Skin of body (tissue), 3 donors: ENCODE measurements at places on chromosomes 16 and 17. TPM values are rescaled to one million over a fixed set of nuclear protein-coding genes. Genes with fewer than 3 reads are reported as not detected.
A peak's percentile ranks its signal among the peaks of the same experiment; 100 is the strongest.

GRCh38 chr17:81309140-81309858, 14.2 kb upstream of the SLC38A10 start:
- DNase-seq, result peak; percentile 35

DNA sequence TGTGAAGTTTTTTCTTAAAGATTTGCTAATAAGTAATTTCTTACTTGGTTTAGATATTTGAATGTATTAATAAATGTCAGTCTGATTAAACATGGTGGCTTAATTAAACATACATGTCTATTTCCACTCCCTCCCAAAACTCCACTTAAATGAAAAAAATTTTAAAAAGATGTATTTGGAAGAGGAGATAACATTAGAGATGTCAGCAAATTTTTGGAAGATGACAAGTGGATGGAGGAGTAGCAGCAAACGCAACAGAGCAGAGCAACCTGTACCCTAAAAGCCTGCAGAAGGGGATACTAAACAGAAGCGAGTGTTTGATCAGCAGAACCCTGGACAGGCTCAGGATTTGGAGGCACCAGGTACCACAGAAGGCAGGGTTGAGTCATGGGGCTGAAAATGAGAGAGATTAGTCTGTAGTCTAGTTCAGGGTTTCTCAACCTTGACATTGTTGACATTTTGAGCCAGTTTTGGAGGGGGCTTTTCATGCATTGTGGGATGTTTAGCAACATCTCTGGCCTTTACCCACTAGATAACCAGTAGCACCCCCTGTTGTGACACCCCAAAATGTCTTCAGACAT, 17.8 kb downstream of the LUC7L3 start:
- no peak for DNase-seq

- no peak for DNase-seq
Measured at GRCh38 chr17:48617471-48618255, 2.6 kb upstream of the HOXB8 start.

- no peak for DNase-seq
Measured at GRCh38 chr16:3596101-3596861, 15.1 kb downstream of the SLX4 start.

- DNase-seq, result no peak
Measured at GRCh38 chr17:43952724-43953666, 745 bp downstream of the PYY start.

DNA sequence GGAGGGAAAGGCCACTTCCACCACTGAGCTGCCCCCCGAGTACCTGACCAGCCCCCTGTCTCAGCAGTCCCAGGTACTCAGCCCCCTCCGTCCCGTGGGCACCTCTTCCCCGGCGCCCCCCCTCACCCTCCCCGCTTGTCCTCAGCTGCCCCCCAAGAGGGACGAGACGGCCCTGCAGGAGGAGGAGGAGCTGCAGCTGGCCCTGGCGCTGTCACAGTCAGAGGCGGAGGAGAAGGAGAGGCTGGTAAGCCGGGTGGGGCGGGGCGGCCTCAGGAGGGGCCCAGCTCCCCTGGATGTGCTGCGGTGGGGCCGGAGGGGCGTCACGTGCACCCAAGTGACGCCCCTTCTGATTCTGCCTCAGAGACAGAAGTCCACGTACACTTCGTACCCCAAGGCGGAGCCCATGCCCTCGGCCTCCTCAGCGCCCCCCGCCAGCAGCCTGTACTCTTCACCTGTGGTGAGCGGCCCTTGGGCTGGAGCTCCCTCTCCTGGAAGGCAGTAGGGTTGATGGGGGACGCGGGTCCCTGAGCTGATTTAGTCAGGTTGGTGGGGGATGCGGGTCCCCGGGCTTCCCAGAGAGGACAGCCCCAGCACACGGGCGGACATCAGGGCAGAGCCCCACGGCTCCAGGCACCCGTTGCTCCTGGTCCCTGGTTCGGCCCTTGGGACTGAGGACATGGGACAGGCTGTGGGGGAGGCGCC, 9.5 kb upstream of the MRPL12 start:
- DNase-seq, result no peak

DNA sequence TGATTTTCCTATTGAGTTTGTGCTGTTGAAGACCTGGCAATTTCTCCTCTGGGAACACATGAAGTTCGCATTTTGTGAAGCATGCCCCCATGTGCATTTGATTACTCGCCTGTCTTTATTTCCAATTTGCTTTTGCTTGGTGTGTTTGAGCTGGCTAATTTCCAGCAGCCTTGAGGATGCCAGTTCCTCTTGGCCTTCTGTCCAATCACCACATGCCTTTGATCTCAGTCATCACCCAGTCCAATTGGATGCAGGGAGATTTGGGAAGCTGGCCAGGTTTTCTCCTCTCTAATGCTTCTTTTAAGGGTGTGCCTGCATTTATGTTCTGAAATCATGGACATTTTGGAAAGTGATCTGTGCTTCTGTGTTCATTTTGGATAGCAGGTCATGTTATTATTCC, 3.8 kb upstream of the TMEM100 start:
- peak; percentile 83 for DNase-seq

DNA sequence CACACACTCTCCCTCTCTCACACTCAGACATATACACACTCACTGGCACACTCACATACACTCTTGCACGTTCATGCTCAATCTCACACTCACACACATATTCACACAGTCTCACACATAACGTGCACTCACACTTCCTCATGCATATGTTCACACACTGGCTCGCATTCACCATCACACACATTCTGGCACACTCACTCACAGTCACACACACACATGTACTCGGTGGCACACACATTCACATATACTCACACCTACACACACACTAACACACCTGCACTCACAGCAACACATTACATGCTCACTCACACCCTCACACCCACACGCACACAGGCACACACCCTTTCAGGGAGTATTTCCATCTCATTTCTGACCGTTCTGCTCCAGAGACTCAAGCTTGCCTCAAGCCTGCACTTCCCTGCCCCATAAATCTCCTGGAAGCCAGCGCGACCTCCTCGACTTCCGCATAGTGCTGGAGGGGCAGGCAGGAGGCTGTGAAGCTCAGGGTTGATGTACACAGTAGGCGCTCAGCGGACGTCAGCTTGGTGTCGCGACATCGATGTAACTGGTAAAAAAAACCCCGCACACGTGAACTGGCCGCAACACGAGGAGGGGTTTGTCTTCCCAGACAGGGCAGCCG, 66.7 kb upstream of the FOXF1 start:
- DNase-seq, result no peak

GRCh38 chr17:43332230-43332629, 66.6 kb upstream of the ARL4D start:
- DNase-seq, result no peak

DNA sequence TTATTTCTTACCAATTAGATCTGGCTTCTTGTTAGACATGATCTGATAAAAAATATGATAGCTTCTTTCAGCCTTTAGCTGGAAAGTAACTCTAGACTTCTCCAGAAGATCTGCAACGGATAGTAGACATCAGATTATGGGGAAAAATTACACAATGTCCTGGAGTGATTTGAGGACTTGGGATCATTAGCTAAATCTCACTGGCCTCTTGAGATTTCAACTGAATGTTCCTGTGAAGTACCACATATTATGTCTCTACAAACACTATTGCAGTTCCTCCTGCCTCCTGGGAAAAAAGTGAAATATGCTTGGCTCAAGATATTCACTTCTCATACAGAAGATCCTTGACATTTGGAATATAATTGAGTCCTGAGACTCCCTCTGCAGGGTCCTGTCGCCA, 5.5 kb downstream of the MYH1 start:
- DNase-seq, result no peak

ADAT1 gene
- 30.3 TPM for total RNA-seq

HEXIM2 gene
- total RNA-seq, result 3.3 TPM

KRT28 gene
- total RNA-seq, result 152 TPM

MPP2 gene
- 3.0 TPM for total RNA-seq

MVD gene
- total RNA-seq, result 39.9 TPM

CA7 gene
- total RNA-seq, result not detected

KIFC3 gene
- total RNA-seq, result 21.3 TPM

TRPV3 gene
- total RNA-seq, result 13.5 TPM

RPL23 gene
- 2,261 TPM for total RNA-seq

CIAO3 gene
- total RNA-seq, result 41.2 TPM

TSPOAP1 gene
- 3.9 TPM for total RNA-seq

PTGES3L gene
- 4.8 TPM for total RNA-seq

ZDHHC7 gene
- 21.1 TPM for total RNA-seq

RCVRN gene
- total RNA-seq, result 0.10 TPM
